HEK293T (cell line): ENCODE measurements at places on chromosomes 11 and 22.

- DNase-seq: no peak
Measured at GRCh38 chr22:22986008-22986407, 84.3 kb upstream of the GNAZ start.

- no peak for DNase-seq
Measured at GRCh38 chr11:99069856-99070444, 49.2 kb downstream of the CNTN5 start.

DNA sequence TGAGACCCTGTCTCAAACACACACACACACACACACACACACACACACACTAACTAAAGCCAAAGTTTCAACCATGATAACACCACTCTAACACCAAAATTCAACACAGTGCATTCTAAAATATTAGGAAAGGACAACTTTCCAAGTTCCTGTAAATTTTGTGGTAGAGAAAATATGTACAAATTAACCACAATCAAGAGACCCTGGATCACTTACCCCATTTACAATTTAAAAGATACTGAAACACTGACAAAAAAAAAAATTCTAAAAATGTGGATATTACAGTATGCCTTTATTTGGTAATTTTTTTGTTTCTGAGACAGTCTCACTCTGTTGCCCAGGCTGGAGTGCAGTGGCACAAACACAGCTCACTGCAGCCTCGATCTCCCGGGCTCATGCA lies 9.7 kb downstream of the MRTFA start:
- DNase-seq: no peak

DNA sequence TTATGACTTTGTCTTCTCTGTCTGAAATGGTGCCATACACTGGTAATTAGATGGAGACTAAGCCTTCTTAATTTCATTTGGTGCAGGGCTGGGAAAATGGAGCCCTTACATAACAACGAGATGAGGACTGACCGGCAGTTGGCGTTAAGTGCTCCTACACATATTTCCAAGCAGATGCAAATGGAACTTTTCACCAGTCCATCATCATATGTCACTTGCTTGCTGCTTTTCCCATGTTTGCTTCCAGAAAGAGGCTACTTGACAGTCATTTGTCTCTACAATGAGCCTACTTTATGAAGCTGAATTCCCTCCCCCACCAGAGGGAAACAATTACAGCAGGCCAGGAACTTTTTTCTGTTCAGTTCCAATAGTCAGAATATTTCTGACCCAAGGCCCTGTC lies 32.6 kb downstream of the SVIP start:
- DNase-seq: no peak

- no peak for DNase-seq
Measured at GRCh38 chr11:8224161-8224591, 39.5 kb downstream of the LMO1 start.

DNA sequence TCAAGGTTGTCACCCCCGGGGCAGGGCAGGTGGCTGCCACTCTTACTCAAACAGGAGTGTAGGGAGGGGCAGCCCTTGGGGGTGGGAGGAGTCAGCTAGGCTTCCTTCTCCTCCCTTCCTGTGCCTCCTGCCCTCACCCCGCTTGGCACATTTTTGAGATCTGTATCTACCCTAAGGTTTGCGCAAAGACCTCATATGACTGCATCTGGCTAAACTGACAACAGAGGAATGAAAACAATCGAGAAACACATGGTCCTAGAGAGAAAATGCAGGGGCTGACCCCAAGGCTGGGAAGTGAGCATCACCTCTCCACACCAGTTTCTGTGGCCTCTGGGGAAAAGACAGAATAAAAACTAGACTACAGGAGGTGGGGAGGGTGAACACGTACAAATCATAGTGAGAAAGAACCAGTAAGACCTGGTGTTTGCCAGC lies 28.1 kb downstream of the IGSF9B start:
- DNase-seq: no peak

DNA sequence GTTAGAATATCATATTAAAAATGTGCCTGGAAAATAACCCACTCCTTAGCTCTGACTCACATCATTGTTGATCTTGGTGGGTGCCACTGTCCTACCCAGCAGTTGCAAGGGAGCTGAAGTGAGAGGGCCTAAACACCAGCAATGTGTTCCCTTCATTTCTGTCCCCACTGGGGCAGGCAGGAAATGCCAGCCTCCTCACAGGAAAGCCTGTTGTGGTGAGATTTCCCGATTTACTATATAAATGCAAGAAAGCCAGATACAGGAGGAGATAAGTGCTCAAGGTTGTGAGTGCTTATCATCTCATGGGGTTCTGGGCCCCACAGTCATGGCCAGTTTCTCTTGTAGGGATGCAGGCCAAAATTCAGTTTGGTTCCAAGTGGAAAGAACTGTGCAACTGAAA lies 15.8 kb upstream of the FLI1 start:
- no peak for DNase-seq

DNA sequence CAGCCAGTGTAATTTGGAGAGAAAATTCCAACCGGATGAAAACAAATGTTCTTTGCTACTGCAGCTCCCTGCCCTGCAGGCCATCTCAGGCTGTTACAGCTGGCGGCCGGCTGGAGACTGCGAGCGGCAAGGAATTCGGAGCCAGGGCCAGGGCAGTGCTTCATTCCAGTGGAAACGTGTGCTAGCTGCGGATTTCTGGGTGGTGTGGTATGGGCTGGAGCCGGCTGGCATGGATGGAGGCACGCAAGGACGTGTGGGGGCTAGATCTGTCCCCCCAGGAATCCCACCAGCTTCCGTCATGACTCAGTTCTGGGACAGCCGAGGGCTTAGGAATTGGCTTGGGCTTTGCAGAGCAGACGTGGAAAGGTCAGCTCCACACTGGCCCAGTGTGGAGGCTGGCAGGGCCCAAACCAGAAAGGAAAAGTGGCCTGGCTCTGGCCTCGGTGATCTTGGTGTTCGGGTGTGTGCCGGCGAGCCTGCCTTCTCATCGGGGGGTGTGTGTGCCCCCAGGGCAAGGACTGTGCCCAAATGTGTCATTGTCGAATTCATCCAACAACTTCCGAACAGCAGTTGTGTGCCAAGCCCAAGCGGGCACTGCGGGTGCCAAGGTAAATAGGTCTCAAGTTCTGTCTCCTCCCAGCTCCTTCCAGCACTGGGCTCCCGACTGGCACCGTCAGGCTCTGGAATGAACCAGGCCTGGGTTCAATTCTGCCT lies 48.1 kb upstream of the SHISAL1 start:
- no peak for DNase-seq

DNA sequence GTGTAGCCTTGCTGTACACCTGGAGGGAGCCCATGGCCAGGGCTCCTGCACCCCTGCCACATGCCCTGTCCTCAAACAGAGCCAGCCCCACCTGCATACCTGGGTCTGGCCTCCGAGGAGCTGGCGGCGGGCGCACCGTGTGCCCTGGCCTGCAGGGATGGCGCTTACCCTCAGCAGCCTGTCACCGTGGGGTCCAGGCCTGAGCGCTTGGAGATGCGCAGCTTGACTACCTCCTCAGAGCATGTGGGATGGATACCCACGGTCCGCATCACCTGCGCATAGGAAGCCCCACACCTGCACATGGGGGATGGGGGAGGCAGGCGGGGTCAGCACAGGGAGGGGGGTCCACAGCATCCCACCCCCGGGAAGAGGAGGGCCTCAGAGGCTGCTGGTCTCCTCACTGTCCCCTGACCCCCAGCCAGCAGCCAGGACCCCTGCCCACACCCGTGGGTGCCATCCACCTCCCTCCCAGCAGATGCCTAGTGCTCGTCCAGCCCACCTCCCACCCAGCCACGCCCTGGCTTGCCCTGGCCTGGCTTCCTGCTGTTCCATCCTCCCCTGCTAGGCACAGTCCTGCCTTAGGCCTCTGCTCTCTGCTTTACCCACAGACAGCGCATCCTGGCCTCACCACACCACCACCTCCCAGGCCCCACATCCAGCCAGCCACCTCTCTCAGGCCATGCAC lies 22.4 kb upstream of the GNB1L start:
- DNase-seq: no peak

DNA sequence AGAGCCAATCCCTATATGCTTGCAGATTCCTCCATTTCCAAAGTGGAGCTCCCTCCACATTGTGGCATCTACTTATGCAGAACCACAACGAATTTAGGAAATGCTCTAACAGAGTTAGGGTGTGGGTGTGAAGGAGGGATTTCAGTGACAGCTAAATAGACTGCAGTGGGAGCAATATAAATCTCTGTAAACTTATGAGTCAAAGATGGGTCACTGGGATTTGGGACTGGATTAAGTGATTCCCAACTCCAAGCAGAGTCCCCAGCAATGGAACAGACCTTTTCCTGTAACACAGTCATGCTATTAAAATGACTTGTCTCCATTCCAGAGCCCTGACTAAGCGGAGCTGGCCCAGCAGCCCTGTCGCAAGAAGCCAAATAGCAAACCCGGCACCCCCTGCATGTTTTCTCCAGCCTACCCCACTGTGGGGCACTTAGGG lies 36.6 kb downstream of the RPL27A start:
- no peak for DNase-seq

DNA sequence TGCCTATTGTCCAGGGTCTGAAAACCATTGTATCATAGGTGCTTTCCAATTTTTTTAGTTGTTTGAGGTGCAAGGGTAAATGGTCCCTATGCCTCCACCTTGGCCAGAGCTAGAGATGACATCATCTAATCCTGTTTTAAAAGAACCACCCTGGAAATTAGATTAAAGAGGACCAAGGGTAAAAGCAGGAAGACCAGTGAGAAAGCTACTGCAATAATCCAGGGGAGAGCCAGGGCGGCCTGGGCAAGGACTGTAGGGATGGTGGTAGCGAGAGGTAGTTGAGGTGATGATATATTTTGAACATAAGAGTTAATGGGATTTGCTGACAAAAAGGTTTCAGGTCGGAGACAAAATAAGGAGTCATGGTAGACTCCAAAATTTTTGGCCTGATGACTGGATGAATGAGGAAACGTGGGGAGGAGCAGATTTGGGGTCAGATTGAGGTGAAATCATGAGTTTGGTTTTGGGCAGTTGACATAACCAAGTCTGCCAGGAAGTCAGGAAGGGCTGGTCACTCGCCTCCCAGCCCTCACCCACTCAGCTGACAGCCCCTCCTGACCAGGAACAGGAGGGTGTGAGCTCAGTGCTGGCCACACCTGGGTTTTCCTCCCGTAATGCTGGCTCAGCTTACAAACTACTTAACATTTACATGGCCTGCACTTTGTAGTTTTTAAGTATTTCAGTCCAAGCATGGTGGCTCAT lies 23.0 kb downstream of the SCN4B start:
- DNase-seq: no peak

- DNase-seq: no peak
Measured at GRCh38 chr22:40289991-40290459, 56.3 kb upstream of the ADSL start.

DNA sequence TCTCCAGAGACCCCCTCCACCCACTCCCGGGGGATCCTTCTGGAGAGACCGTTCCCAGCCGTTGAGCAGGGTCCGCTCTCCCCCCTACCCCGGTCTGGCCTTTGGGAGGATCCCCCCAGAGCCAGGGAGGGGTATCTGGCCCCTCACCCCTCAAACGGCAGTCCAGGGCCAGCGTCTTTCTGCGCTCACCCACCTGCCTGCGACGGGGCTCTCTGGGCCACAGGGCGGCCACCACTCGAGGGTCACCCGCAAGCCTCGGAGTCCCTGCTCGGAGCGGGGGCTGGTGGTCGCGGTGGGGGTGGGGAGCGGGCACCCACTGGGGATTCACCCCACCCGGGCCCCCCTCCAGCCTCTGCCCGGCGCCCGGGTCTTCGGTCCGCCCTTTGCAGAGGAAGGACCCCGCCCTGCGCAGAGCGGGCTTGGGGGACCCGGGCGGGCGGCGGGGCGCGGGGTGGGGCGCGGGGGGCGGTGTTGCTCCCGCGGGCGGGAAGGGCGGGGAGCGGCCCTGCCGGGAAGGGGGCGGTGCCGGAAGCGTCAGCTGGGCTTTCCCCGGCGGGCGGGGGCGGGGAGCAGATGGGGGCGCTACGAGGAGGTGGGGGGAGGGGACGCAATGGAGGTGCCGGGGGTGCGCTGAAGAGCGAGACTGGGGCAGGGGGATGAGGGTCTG lies 16.6 kb downstream of the CRELD2 start:
- DNase-seq: no peak

GRCh38 chr22:39298241-39298987 lies 21.0 kb downstream of the RPL3 start:
- DNase-seq: no peak

DNA sequence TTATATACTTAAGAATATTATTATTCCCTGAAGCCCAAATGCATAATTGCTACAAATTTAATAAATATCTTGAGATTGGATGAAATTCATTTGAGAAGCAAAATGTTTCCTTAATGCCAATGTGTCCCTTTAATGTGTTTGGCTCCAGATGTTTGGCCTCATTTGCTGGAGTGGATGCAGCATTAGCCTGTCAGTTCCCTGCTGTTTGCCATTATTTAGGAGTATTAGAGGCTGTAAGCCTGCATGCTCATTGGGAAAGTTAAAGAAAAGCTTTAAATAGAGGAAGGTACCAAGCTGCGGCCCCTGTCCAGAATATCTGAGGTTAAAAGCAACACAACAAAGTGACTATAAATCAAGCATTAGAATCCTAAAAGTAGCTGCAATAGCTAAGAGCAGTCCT lies 54.8 kb upstream of the PITPNB start:
- DNase-seq: no peak

GRCh38 chr11:14906578-14906977 lies 14.5 kb upstream of the CYP2R1 start:
- DNase-seq: no peak

GRCh38 chr11:6992457-6993417 lies 27.4 kb downstream of the ZNF214 start:
- no peak for DNase-seq

DNA sequence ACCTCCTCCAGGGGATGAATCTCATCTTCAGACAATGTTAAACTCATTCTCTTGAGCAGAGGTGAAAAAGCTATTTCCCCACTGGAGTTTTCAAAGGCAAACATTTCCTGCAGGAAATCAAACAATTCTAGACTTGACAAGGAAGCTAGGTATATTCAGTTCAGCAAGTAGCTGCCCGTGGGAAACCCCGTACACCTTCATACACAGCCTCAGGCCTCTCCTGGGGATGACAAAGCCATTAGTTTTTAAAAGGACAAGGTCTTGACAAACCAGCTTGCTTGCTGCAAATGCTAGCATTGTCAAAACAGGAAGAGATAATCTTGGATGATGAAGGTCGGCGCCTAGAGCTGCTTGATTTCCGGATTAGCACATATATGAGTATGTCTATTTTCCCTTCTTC lies 1630.8 kb upstream of the TENM4 start:
- DNase-seq: no peak

- no peak for DNase-seq
Measured at GRCh38 chr11:132137289-132137980, 767.0 kb downstream of the NTM start.

DNA sequence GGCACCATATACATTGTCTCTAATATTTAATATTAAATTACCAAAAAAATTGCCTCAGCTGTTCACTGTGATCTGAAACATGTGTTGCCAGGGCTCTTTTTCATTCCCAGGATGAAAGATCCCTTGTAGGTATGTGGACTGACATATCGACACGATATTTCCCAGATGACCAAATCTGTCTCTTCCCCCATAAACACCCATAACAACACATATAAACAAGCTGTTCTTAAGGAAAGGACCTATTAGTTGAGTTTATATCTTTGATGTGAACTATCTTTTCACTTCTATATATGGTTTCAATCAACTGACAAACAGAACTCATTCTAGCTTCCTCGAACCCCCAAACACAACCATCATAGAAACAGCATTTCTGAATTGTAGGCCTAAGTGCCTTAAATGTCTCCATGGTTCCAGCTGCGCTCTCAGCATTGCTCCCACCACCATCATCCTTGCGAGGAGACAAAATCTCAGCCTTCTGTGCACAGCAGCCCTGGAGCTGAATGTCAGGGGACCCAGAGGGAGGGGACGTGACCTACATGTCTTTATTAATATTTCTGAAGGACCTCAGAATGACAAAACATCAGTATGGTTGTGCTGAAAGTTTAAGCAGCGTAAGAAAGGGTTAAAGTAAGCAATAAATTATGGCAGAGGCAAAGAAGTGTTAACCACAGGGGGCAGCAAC lies 67.0 kb downstream of the ETS1 start:
- DNase-seq: no peak
